Fibroblast of skin of left biceps (primary cell): ENCODE measurements at places on chromosomes 5 and 9.

GRCh38 chr5:103617913-103618312 lies 55.3 kb upstream of the NUDT12 start:
- no peak for DNase-seq

DNA sequence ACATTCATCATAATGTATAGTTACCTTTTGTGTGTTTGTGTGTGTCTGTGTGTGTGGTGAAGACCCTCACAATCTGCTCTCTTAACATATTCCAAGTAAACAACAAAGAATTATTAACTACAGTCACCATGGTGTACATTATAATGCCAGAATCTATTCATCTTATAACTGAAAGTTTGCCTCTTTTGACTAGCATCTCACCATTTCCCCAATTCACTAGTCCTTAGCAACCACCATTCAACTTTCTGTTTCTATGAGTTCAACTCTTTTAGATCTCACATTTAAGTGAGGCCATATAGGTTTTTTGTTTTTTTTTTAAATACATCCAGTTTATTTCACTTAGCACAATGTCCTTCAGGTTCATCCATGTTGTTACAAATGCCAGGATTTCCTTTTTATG lies 83.6 kb downstream of the SMC2 start:
- no peak for DNase-seq

- no peak for DNase-seq
Observed at GRCh38 chr5:66411701-66412100, 184.5 kb upstream of the MAST4 start.

GRCh38 chr9:117746263-117746662 lies 42.1 kb downstream of the TLR4 start:
- DNase-seq, result no peak

- DNase-seq, result no peak
Observed at GRCh38 chr9:74100042-74100441, 397.1 kb upstream of the RORB start.

- peak; percentile 37 for DNase-seq
Observed at GRCh38 chr5:35860686-35861085, 4.0 kb downstream of the IL7R start.
